ENCODE measurements at places on chromosomes 13 and 19.

GRCh38 chr13:46008631-46009030, 43.9 kb downstream of the ZC3H13 start:
- no peak for DNase-seq

GRCh38 chr13:97945342-97945741, 8.1 kb upstream of the IPO5 start:
- DNase-seq: no peak

GRCh38 chr13:44249431-44249836, 124.2 kb upstream of the SERP2 start:
- peak; percentile 77 for DNase-seq

DNA sequence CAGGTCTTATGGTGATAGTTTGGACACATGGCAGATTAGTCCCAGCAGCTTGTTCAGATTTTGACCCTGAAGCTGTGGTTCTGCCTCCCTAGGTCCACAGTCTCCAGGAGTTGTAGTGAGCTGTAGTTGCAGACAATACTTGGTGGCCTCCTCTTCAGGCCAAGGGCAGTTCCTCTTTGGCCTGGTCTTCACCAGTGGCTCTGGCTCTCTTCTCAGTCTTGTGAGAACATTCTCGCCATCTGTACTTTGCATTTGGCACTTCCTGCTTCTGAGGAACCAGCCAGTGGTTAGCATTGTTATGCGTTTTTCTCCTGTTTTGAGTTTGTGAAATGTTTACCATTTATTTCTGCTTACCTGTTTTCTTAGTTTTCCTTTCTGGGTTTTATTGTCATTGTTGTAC, 40.7 kb downstream of the PCCA start:
- DNase-seq: no peak

DNA sequence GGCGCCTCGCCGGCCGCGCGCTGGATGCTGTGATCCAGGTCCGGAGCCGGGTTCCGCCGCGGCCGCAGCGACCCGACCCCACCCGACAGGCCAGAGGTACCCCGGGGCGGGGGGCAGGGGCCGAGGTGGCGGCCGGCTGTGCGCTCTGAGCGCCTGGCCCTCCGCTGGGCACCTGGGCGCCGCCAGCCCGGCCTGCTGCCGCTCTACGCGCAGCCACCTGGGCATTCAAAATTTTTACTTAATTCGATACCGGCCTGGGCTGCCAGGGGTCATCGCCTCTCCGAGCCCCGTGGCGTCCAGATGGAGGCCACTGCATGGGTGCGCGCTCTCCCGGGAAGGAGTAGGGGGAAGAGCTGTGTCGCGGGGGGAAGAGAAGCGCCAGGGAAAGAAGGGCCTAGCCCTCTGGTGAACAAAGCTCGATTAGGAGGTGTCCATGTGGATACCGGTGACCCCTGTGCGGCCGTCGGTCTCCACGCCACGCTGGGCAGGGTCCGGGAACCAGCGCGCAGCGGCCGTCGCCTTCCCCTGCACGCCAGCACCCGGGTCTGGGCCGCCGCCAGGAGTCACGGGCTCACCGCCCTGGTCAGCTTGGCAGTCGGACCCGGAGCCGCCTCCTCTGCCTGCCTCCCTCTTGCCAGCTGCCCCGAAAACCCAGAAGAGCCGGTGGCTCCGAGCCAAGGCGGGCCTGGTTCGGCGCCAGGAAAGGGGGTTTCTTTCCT, 666 bp downstream of the BIVM start:
- DNase-seq: peak; percentile 49

DNA sequence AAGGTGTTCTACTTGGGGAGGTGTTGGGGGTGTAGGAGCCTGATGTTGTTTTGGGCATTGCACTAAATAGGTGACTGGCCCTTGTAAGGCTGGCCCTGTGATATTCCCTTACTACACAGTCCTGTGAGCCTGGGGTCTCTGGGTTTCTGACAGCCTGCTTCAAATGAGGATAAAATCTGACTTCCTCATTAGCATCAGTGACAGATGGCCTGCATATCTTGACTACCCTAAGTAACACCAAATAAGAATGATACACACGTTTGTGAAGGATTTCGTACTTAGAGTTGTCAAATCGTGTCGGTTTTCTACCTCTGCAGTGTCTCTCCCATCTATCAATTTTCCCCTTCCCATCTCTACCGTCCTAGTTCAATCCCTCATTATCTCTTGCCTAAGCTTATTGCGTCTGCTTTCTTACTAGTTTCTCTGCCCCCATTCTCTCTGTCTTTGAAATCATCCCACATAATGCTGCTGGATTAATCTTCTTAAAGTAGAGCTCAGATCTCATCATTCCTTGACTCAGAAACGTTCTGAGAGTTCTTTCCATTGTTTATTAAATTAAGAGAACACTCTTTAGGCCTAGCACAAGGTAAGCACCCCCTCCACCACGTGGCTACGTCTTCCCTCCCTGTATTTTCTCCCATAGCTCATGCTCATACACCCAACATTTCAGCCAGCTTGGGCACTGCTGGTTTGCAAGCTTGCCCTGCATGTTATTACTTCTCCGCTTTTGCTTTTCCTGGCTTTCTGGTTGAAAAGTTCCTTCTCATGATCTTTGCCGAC, 26.2 kb upstream of the CNMD start:
- no peak for DNase-seq

DNA sequence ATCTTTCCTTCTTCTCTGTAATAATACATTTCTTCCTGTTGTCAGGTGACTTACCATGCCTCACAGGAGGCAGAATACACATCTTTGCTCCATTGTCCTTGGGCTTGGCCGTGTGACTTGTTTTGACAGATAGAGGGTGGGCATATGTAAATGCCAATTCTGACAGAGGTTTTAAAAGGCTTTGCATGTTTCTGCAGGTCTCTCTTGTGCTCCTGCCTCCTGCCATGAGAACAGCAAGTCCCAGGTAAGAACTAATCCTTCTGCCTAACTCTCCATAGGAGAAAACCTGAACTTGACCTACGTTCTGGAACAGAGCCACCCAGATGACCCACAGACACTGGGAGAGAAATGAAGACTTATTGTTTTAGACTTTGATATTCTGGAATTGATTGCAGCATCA, 88.7 kb upstream of the TNFSF11 start:
- DNase-seq: no peak

- DNase-seq: no peak
Measured at GRCh38 chr13:45207319-45207718, 6.5 kb upstream of the KCTD4 start.

DNA sequence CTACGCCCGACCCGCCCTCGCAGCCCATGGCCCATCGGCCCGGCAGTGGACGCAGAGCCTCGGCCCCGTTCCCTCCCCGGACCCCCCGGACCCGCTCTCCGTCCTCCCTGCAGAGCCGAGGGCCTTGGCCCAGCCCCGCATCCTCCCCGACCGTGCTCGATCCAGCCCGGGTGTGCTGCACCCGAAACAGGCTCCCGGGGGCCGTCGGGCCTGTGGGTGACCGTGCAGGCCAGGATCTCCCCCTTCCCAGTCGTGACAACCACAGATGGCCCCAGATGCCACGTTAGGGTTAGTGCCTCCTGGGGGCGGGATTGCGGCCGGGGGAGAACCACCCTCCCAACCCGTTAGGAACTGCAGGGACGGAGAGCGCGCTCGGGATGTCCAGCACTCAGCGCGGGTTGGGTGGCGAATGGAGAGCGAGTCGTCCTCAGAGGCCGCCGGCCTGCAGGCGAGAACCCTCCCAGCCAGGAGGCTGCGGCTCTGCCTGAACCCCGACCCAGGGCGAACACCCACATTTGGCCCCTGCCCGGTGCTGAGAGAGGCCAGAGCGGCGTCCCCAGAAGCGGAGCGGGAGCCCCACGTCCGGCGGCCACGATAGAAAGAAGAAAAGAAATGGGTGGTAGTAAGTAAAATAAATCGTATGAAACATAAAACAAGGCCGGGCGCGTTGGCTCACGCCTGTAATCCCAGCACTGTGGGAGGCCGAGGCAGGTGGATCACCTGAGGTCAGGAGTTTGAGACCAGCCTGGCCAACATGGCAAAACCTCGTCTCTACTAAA, 6.7 kb upstream of the MADCAM1 start:
- DNase-seq: no peak

GRCh38 chr13:101739382-101740178, 287.1 kb downstream of the ITGBL1 start:
- no peak for DNase-seq

DNA sequence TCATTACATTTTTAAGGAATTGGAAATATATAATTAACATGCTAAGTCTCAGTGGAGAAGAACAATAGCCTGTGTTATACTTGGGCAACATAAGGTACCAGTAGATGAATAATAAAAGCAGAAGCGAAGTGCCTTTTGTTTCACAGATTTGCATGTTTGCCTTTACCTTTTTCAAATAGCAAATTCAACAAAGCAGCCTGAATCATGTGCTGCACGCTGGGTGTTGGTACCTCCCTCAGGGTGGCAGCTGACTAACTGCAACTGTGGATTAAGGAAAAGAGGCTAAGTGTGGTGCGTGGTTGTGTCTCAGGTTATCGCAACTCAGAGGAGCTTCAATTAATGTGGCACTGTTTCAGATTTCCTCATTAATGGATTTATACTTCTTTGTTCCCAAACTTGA, 189.0 kb downstream of the LMO7 start:
- DNase-seq: no peak

DNA sequence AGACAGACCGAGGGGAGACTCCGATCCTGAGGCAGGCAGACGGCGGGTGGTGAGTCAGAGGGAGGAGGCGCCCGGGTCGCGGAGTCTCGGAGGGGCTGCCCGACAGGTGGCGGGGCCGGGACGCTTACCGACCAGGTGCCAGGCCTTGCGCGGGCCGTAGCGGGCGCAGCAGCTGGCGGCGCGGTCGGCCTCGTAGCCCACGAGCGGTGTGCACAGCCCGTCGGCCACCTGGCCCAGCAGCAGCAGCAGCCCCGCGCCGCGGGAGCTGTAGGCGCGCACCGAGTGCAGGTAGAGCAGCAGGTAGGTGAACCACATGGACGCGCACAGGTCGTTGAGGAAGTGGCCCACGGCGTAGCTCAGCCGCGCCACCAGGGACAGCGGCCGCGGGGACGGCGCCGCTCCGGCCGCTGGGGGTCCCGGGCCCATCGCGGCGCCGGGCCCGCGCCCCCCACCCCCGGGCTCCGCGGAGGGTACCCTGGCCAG, 367 bp downstream of the MFSD12 start:
- DNase-seq: no peak

DNA sequence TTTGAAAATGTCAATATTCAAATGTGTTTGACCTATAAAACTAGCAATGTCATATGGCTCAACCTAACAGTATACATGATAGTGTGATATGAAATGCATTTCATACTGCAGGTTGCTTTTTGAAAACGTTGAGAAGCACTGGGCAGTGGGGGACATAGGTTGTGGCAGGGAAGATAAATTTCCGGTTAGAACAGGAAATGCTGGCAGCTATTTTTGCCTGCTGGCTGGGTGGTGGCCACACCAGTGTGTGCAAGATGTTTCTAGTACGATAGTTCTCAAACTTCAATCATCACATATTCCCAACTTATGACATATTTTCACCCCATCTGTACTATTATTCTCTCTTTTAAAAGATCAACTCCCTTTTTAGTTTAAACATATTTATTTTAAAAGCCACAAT, 17.2 kb downstream of the FXYD5 start:
- no peak for DNase-seq

DNA sequence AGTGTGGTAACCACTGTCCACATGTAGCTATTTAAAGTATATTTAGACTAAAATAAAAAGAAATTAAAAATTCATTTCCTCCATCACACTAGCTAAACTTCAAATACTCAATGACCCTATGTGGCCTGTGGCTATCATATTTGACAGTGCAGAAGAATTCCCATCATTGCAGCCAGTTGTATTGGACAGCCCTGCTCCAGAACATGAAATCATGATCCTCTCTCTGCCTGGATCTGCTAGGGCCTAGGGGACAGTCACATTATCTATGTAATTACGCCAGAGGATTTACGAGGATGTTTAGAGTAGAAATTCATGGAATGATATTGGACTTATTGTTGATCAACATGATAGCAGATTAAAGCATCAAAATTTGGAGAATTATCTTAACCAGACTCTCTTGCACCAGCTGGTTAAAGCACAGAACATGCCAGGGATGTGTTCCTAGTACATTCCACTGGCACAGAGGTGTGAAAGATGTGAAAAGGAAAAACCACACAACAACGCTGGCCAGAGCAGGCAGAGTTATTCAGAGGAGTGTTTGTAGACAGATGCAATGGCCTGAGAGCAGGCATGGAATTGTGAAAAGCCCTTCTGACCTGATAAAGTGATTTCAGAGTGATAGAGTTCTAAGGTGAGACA, 108.9 kb upstream of the STARD13 start:
- no peak for DNase-seq

GRCh38 chr13:102933122-102933521, 87.3 kb downstream of the ERCC5 start:
- DNase-seq: no peak

GRCh38 chr13:106690779-106691178, 122.8 kb upstream of the ARGLU1 start:
- no peak for DNase-seq

DNA sequence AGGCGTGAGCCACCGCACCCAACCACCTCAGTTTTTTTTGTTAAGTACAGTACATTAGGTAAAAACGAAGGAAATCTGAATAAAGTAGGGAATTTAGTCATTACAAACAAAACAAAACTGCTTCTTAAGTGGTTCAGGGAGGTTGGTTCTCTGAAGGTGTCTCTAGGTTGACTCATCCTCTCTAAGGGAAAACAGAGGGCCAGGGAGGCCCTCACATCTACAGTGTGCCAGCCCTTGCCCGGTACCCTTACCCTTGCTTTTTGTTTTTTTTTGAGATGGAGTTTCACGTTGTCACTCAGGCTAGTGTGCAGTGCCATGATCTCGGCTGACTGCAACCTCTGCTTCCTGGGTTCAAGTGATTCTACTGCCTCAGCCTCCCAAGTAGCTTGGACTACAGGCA, 17.2 kb upstream of the JUND start:
- no peak for DNase-seq

GRCh38 chr13:30900436-30900835, 5.6 kb upstream of the MEDAG start:
- no peak for DNase-seq

- no peak for DNase-seq
Measured at GRCh38 chr19:1017115-1017905, 3.6 kb downstream of the TMEM259 start.

DNA sequence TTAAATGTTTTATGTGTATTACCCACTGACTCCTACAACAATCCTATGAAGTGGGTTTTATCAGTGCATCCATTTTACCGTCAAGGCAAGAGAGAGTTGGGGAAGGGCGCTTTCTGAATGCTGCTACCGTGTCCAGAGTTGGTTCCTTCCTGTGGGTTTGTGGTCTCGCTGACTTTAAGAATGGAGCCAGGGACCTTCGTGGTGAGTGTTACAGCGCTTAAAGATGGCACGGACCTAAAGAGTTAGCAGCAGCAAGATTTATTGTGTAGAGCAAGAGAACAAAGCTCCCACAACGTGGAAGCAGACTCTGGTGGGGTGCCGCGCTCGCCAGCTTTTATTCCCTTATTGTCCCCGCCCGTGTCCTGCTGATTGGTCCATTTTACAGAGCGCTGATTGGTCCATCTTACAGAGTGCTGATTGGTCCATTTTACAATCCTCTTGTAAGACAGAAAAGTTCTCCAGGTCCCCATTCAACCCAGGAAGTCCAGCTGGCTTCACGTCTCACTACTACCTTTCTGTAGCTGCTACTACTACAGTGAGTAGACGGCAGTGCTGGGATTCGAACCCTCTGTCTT, 6.1 kb downstream of the OSCAR start:
- no peak for DNase-seq

Measured in muscle of arm (tissue), 14 donors.